ENCODE measurements at places on chromosomes 1 and 21. TPM values are rescaled to one million over a fixed set of nuclear protein-coding genes. Genes with fewer than 3 reads are reported as not detected.

The USF1 gene
- 6.7 TPM for polyA plus RNA-seq

The MAB21L3 gene
- not detected for polyA plus RNA-seq

The CBS gene
- not detected for polyA plus RNA-seq

The OLIG2 gene
- not detected for polyA plus RNA-seq

The LRRC53 gene
- polyA plus RNA-seq = not detected

The FAAH gene
- polyA plus RNA-seq = 1.3 TPM

The WDR4 gene
- 8.0 TPM for polyA plus RNA-seq

- no peak overlapping the region for H3K27ac ChIP-seq
- H3K4me3 ChIP-seq = no peak overlapping the region
- H3K4me1 ChIP-seq = no peaks in the 10 kb centered on the region
- no peaks in the 10 kb centered on the region for H3K36me3 ChIP-seq
- no peaks in the 10 kb centered on the region for H3K27me3 ChIP-seq
These were observed 27.8 kb upstream of the CYP4A11 start for GRCh38 chr1:46969014-46969619.

DNA sequence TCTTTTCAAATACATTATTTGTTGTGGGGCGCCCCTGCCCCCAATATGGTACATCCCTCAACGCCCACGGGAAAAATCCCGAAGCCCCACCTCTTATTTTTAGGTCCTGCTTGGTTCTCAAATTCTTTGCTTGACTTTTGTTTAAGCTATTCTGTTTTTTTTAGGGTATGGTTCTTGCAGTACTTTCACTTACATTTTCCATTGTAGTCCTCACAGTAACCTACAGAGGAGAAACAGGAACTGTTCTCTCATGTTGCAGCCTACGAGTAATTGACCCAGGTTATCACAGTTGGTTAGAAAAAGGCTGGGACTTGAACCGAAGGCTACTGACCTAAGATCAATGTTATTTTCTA is 697 bp upstream of the C21orf91 start:
- H3K27ac ChIP-seq = peak overlapping the region; percentile 88
- H3K36me3 ChIP-seq = no peaks in the 10 kb centered on the region
- H3K4me3 ChIP-seq = peak overlapping the region; percentile 70

DNA sequence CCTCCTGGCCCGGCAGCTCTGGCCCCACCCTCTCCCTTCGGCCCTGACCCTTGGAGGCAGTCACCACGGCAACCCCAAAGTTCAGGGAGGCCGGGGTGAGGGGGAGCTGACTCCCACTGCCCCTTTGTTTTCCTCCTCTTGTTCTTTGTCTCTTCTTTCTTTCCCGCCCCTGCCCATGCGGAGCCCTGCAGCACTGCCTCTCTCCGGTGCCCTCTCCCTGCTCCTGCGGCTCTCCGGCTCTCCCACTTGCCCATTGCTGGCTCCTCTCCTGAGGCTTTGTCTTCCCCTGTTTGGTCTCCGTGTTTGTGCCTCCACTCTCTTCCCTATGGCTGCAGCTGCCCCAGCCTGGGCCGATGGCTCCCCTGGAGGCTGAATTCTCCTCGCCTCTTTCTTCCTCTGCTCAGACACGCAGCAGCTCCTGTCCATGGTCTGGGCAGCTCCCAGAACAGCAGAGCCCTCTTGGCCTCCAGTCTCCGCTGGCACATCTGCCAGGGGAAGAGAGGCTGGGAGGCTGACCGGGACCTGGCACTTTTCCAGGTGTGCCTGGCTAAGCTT is 5.8 kb downstream of the CELSR2 start:
- H3K27me3 ChIP-seq = no peaks in the 10 kb centered on the region
- no peak for DNase-seq
- H3K4me1 ChIP-seq = no peaks in the 10 kb centered on the region
- peak overlapping the region; percentile 38 for H3K27ac ChIP-seq
- no peak overlapping the region for H3K4me3 ChIP-seq

- no peaks in the 10 kb centered on the region for H3K4me1 ChIP-seq
- no peak for DNase-seq
- H3K4me3 ChIP-seq = no peak overlapping the region
- H3K27ac ChIP-seq = no peak overlapping the region
These were observed 92.8 kb downstream of the ETS2 start for GRCh38 chr21:38898422-38899096.

DNA sequence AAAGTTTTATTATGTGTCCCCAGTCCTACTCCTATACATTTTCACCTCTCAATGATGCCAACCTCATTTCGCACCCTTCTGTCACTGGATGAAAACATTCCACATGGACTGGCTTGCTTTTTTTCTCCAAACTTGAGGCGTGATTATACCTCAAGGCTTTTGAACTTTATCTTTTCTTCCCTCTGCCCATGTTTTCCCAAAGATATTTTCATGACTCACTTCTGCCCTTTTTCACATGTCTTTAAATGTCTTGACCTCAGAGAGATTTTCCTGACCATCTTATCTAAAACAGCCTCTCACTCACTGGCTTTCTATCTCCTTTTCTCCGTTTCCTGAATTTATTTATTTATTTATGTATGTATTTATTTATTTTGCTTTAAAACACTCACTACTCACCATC is 659.0 kb downstream of the PTPRC start:
- no peak overlapping the region for H3K4me3 ChIP-seq
- H3K4me1 ChIP-seq = no peaks in the 10 kb centered on the region
- no peaks in the 10 kb centered on the region for H3K36me3 ChIP-seq
- no peaks in the 10 kb centered on the region for H3K27me3 ChIP-seq
- no peak overlapping the region for H3K27ac ChIP-seq

DNA sequence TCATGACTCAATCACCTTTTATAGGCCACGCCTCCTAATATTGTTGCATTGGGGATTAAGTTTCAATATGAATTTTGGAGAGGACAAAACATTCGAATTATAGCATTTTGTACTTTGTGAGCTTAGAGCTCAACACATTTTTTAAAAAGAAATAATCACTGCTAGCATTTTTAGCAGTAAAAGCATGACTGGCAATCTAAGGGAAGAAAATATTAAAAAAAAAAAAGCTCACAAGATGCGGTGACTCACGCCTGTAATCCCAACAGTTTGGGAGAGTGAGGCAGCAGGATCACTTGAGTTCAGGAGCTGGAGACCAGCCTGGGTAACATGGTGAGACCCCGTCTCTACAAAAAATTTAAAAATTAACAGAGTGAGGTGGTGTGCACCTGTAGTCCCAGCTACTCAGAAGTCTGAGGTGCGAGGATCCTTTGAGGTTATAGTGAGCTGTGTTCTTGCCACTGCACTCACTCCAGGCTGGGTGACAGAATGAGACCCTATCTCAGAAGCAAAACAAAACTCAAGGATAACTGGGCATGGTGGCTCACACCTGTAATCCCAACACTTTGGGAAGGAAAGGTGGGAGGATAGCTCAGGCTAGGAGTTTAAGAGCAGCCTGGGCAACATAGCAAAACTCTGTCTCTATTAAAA is 28.8 kb upstream of the DIPK1A start:
- H3K27ac ChIP-seq = no peak overlapping the region
- no peak overlapping the region for H3K4me3 ChIP-seq
- H3K36me3 ChIP-seq = no peaks in the 10 kb centered on the region
- no peaks in the 10 kb centered on the region for H3K27me3 ChIP-seq

GRCh38 chr1:39431927-39432326 is 59.5 kb upstream of the BMP8A start:
- H3K27ac ChIP-seq = no peak overlapping the region
- no peak for DNase-seq
- H3K4me1 ChIP-seq = no peaks in the 10 kb centered on the region
- no peak overlapping the region for H3K4me3 ChIP-seq
- peaks cover 79% of the 10 kb centered on the region for H3K36me3 ChIP-seq
- H3K27me3 ChIP-seq = no peaks in the 10 kb centered on the region

- no peak for DNase-seq
- H3K27ac ChIP-seq = no peak overlapping the region
- H3K4me3 ChIP-seq = no peak overlapping the region
- no peaks in the 10 kb centered on the region for H3K36me3 ChIP-seq
These were observed 71.4 kb downstream of the SLC44A5 start for GRCh38 chr1:75539230-75540116.

DNA sequence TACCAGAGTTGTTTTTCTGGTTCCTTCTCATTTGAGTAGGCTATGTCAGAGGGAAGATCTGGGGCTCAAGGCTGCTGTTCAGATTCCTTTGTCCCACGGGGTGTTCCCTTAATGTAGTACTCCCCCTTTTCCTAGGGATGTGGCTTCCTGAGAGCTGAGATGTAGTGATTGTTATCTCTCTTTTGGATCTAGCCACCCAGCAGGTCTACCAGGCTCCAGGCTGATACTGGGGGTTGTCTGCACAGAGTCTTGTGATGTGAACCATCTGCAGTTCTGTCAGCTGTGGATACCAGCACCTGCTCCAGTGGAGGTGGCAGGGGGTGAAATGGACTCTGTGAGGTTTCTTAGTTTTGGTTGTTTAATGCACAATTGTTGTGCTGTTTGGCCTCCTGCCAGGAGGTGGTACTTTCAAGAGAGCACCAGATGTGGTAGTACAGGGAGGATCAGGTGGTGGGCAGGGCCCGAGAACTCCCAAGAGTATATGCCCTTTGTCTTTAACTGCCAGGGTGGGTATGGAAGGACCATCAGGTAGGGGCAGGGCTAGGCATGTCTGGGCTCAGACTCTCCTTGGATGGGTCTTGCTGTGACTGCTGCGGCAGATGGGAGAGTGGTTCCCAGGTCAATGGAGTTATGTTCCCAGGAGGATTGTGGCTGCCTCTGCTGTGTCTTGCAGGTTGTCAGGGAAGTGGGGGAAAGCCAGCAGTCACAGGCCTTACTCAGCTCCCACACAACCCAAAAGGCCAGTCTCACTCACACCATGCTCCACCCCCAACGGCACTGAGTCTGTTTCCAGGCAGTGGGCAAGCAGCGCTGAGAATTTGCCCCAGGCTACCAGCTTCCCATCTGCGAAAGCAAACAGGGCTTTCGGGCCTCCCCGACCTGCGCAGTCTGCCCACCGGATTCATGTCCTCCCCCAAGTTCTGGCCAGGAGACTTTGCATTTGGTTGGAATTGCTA is 64.2 kb downstream of the SERINC2 start:
- H3K27ac ChIP-seq = no peak overlapping the region
- no peaks in the 10 kb centered on the region for H3K27me3 ChIP-seq
- no peak for DNase-seq
- no peak overlapping the region for H3K4me3 ChIP-seq
- H3K36me3 ChIP-seq = no peaks in the 10 kb centered on the region

DNA sequence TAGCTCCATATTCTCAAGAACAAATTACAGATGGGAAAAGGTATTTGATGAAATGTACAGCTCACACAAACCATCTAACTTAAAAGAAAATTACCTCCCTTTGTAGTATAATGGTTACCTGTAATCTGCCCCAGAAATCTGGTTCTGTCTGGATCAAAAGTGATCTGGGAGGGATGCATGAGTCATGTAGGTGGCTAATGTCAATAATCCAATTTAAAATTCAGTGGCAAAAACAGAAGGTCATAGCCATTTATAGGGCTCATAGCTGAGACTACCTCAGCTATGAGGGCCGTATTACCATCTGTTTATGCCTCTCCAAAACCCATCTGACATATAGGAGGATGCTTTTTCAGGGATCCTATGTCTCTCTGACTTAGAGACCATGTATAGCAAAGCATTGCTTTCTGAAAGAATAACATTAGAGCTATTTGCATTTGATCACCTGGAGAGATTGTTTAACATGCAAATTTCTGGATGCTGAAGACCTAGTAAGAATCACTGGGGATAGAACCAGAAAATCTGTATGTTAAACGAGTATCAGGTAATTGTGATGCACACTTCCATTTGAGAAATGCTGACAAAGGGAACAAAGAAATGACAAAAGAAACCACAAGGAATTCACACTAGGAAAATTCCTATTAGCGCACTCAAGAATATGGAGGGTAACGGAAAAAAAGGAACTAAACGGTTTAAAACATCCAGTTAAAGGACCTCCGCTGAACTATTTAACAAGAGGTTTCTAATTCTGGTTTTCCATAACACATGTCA is 17.6 kb downstream of the PAXBP1 start:
- no peak overlapping the region for H3K27ac ChIP-seq
- H3K36me3 ChIP-seq = peaks cover 42% of the 10 kb centered on the region
- no peaks in the 10 kb centered on the region for H3K4me1 ChIP-seq
- H3K27me3 ChIP-seq = no peaks in the 10 kb centered on the region
- no peak for DNase-seq

- no peaks in the 10 kb centered on the region for H3K27me3 ChIP-seq
- peak overlapping the region; percentile 29 for H3K4me3 ChIP-seq
- H3K27ac ChIP-seq = no peak overlapping the region
- no peak for DNase-seq
- H3K36me3 ChIP-seq = no peaks in the 10 kb centered on the region
These were observed 960 bp downstream of the RCAN1 start for GRCh38 chr21:34613679-34614627.
